ENCODE measurements at places on chromosomes 5 and 9. TPM values are rescaled to one million over a fixed set of nuclear protein-coding genes. Genes with fewer than 3 reads are reported as not detected.

DNA sequence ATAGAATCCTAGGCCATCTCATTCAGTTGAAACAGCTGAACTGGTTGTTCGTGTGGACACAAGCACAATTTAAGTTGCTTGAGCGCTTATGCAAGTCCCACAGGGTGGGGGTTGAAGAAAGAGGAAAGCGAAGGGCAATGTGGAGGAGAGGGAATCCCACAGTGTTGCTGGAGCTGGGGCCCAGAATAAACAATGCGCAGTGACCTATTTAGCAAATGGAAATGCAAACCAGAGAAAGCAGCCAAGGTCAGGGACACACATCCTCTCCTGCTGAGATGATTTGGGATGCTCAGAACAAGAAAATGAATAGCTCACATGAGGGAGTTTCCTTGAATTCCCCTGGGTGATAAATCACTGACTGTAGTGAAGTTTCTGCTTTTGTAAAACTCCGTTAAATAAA lies 838.3 kb downstream of the TLE4 start:
- no peak for DNase-seq

DNA sequence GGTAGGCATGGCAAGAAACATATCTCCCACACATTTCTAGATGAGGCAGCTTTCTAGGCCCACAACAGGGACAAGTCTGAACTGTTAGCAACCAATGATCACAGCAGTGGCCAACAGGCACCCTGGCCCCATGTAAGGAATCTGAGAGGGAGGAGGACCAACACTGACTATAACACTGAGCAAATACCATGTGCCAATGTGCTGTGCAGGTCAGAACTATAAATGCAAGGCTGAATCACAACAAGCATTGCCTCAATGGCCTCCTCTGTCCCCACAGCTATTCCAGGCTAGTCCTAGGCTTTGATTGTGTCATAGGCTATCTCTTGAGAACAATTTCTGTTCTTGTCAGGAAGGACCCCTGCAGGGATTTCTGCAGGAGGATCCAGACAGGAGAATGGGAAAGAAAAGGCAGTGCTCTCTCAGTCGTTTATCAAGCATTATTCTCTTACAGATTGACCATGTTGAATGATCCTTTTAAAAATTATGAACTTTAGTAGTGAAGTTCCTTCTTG lies 221.2 kb downstream of the TLE1 start:
- peak; percentile 59 for DNase-seq

DNA sequence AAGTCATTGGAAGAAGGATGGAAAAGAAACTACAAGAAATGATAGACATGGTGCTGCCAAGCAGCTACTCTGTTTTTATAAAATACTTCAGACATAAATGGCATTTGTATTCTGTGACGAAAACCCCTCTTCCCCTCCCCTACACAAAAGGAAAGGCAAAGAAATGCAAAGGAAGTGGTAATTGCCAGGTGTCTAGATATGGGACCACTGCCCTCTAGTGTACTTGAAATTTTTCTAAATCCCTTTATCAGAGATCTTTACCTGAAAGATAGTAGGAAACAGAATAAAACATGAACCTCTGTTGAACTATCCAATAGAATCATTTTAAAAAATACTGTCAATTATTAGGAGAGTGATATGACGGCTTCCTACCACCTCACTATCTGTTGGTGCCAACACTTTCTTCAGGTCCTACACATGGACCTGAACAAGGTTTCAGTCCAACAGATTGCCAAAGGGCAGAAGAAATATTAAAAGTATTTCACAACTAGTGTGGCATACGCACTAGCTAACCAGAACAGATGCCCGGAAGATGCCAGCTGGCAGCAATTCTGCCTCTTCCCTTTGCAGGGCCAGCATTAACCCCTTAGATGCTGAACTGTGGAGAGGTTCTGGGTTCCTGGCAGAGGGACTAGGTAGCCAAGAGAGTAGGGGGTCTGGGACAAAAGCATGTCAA lies 104.1 kb downstream of the TSSK1B start:
- peak; percentile 76 for DNase-seq

GRCh38 chr9:36258208-36258995 lies at the start of gene GNE:
GNE (minus strand) TSS chr9:36258448; CDS start chr9:36249355, 9,093 bp downstream.
- DNase-seq, result peak; percentile 91

DNA sequence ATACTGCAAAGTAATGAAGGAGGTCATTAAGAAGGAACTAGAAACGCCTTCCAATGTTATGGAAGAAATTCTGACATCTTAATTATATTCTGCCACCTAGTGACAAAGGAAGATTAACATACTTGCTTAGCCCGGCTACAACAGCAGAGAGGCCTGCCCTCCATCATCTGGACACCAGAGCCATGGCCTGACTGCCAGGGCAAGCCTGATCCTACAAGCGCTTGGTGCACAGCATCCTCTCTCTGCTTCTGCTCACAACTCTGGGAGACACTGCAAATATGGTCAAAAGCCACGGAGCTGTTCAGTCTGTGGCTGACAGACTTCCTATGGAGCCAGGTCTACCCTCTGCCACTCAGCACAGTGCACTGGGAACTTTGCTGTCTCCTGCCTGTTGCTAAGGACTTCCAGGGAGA lies 87.3 kb upstream of the SLC44A1 start:
- DNase-seq, result peak; percentile 85

HEMGN gene
- total RNA-seq, result not detected

Data from SK-MEL-5 (cell line).